Activated CD4-positive, alpha-beta memory T cell treated with anti-CD3 and anti-CD28 coated beads, Interleukin-2, amount 10 ng/mL, durations not matched to agents 7 days and 5 days (primary cell): ENCODE measurements at places on chromosomes 2 and 18. TPM values are rescaled to one million over a fixed set of nuclear protein-coding genes. Genes with fewer than 3 reads are reported as not detected.

- peak; percentile 65 for DNase-seq
Observed at GRCh38 chr2:70124983-70125480, 37.8 kb downstream of the PCBP1 start.

Gene NLRC4
- 0.30 TPM for total RNA-seq

- no peak for DNase-seq
Observed at GRCh38 chr2:170878505-170878904, 50.5 kb upstream of the GORASP2 start.

GRCh38 chr2:98569915-98570314 lies 38.4 kb downstream of the COA5 start:
- no peak for DNase-seq

Gene SCN9A
- total RNA-seq, result 0.15 TPM

Gene MSGN1
- total RNA-seq, result not detected

- no peak for DNase-seq
Observed at GRCh38 chr18:42086288-42086687, 131.3 kb downstream of the PIK3C3 start.

DNA sequence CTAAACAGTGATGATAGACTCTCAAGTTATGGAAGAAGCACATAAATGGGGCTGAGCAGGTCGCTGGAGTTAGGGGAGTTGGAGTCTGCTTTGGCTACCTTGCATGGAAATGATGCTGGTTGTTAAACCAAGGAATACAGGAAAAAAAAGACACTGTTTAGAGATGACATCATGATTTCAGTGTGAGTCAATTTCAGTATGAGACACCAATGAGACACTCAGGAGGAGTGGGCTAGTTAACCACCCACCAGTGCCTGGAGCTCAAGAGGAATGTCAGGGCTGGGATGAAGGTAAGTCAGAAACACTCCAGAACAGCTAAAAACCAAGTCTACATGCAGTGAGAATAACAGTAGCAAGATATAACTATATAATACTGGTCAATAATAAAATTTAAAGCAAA lies 303.6 kb downstream of the SOX11 start:
- DNase-seq, result no peak

DNA sequence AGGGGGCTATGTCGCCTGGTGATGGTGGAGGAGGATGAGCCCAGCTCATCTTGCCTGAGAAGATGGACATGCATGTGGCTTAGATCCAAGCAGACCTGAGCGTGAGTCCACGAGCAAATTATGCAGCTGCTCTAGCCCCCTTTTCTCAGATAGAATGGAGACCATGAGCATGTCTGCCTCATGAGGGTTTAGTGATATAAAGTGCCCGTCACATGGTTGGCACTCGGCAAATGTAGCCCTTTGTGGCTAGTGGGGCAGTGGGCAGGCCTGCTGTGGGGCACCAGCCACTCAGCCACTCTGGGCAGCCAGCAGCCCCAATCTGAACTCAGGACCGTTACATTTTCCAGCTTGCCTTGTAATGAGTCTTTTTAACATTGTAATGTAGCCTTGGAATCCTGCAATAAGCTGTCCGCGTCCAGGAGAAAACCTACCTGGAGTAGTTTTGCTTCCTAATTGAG lies 92.1 kb upstream of the HS6ST1 start:
- DNase-seq, result no peak
